ENCODE measurements at places on chromosomes 12 and 14.

GRCh38 chr12:84038242-84038641 lies 874.4 kb downstream of the SLC6A15 start:
- no peak for DNase-seq

- DNase-seq: peak; percentile 65
Measured at GRCh38 chr12:19850346-19851065, 411.2 kb downstream of the AEBP2 start.

- no peak for DNase-seq
Measured at GRCh38 chr14:34368115-34368970, 93.7 kb downstream of the SPTSSA start.

- no peak for DNase-seq
Measured at GRCh38 chr12:56521209-56521589, 421 bp upstream of the RBMS2 start.

DNA sequence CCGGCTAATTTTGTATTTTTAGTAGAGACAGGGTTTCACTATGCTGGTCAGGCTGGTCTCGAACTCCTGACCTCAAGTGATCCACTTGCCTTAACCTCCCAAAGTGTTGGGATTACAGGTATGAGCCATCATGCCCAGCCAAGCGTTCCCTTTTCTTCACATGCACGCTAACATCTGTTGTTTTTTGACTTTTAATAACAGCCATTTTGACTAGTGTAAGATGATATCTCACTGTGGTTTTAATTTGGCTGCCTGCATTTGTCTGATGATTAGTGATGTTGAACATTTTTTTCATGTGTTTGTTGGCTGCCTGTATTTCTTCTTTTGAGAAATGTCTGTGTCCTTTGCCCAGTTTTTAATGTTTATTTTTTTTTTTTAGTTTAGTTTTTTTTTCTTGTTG lies 10.2 kb upstream of the YARS2 start:
- DNase-seq: no peak

DNA sequence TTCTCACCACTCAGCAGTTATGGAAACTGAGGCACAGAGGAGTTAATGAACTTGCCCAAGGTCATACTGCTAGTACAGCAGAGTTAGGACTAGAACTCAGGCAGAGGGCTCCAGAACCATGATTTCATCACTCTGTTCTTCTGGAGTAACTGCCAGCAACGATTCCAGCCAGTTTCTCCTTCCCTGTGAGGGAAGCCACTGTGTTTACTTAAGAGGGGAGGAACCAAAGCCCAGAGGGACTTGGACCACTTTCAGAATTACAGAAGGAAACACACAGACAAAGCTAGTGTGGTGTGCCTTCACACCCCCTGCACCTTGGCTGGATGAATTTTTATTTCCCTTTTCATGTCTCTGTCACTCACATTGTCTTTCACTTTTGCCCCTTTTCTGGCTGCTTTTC lies 398.2 kb downstream of the DPF3 start:
- DNase-seq: peak; percentile 26

GRCh38 chr14:42013559-42013958 lies 406.9 kb downstream of the LRFN5 start:
- DNase-seq: peak; percentile 5

GRCh38 chr12:69008520-69008919 lies 75.5 kb upstream of the CPM start:
- no peak for DNase-seq

DNA sequence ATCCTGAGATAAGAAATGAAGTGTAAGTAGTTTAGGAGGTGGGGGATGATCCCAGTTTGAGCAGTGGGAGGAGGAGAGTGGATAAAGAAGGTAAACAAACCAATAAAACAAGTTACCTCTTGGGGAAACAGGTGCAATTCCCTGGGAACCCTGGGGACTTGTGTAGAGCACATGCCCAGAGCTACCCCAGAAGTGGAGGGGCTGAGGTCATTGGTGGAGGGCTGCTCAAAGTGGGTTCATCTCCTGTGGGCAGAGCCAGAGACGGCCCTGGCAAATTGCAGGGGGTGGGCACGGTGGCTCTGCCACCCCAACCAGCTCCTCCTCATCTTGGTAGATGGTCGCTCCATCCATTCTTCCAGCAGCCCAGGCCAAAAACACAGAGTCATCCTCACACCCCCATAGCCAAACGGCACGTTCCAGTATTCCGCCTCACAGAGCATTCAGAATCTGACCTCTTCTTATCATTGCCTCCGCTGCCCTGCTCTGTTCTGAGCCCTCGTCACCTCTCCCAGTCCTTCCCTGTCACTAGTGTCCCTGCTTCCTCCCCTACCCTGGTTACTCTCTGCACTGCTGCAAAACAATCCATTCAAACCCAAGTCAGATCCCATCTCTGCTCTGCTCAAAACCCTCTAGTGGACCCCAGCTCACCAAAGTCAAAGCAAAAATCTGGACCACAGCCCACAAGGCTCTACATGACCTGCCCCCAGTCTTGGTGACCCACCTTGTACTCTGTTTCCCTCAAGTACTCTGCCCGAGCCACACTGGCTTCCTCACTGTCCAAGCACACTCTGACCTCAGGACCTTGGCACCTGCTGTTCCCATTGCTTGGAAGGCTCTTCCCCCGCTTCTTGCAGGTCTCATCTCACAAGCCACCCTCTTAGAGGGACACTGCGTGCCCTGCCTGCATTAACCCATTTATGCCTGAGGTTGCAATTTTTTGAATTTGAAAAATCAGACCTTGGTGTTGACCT lies 5.5 kb downstream of the CYP46A1 start:
- no peak for DNase-seq

GRCh38 chr12:810671-811415 lies 58.5 kb downstream of the WNK1 start:
- DNase-seq: no peak

- DNase-seq: no peak
Measured at GRCh38 chr12:80776706-80777105, 60.0 kb downstream of the MYF5 start.

- DNase-seq: no peak
Measured at GRCh38 chr12:49283541-49284429, 11.2 kb upstream of the PRPH start.

DNA sequence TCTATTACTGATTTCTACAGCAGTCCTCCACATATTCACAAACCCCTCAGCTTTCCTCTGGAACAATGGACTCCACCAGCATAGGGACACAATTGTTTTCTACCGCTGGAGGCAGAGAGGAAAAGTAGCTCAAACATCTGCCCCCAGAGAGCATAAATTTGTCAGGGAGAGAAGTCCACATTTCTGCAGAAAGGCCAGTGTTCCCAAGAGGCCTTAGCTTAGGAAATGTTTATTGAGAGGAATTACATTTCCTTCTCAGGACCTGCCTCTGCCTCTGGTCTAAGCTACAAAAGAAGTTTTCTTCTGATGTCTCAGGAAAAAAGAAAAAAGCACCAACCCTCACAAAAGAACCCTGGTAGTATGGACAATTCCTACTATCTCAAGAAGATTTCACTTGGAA lies 217.8 kb upstream of the BMP4 start:
- DNase-seq: no peak

GRCh38 chr12:108985750-108986149 lies 35.1 kb downstream of the SVOP start:
- DNase-seq: no peak

- DNase-seq: no peak
Measured at GRCh38 chr14:48937541-48938195, 648.5 kb downstream of the RPS29 start.

DNA sequence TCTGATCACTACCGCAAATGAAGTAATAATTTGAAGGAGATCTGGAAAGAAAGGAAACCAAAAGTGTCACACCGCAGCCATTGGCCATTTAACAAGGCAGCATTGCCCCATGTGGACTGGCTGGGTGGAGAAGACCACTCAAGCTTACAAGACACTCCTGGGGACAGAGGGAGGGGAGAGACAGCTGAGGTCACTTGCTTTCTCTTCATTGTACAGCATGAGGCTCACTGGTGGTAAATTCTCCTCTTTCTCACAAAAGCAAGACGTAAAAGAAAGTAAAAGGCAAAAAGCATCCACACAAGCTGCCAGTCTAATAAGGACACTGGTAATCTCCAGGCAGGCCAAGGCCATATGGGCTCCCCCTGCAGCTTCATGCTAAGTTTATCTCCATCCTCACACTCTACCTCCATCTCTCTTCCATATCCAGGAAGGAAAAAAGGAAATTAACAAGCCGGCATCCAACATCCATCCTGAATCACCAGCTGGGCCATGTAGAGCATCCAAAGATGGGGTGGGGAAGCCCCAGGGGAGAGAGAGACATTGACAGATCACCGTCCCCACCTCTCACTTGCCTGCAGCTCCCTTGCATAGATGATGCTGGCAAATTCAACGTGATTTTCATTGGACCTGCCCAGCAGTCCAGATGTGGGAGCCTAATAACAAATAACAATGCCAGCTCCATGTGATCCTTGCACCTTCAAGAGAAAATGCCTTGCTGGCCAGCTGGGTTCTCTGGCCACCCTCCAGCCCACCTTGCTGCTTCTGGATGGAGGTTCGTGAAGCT lies 100.6 kb downstream of the DPF3 start:
- peak; percentile 19 for DNase-seq

- no peak for DNase-seq
Measured at GRCh38 chr12:123270214-123271000, 1.2 kb downstream of the CDK2AP1 start.

DNA sequence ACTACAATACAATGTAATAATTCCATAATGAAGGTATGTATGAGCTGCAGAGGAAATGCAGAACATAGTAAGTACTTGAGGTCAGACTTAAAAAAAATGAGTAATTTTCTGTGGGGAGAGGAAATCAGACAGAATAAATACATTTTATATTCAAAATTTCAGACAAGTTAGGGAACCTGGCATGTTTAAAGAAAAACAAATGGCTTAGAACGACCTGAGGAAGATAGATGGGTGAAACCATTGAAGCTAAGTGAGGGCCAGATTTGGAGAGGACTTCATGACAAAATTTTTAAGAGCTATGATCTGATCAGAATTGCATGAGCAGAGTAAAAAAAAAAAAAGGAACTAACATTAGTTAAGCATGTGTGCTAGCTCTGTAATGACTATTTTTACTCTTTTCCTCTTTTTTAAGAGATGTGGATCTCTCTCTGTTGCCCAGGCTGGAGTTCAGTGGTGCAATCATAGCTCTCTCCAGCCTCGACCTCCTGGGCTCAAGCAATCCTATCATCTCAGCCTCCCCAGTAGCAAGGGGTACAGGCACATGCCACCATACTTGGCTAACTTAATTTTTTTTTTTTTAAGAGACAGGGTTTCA lies 157.6 kb upstream of the PDE3A start:
- DNase-seq: no peak

DNA sequence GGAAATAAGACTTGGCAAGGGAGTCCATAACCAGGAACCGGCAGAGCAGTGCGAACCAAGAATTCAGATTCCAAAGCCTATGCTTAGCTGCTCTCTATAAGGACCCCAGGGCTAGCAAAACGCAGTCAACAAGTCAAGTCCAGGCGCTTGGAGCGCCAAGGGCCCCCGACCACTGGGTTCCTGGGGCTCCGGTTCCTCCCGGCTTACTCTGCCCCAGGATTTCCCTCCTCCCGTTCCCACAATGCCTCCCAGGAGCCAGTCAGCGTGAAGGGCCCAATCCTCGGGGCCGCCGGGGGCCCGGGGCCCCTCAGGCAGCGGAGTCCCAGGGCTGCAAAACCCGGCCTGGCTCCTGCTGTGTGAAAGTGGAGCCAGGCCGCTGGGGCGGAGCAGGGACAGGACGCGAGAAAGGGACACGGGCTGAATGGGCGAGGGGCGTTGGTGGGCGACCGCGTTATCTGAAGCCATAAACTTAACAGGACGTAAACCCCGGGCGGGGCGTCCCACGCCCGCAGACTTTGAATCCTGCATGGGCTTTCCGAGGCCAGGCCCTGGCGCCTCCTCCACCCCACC lies 1.5 kb downstream of the KRT8 start:
- no peak for DNase-seq

GRCh38 chr14:71060274-71060673 lies 153.0 kb downstream of the PCNX1 start:
- no peak for DNase-seq

DNA sequence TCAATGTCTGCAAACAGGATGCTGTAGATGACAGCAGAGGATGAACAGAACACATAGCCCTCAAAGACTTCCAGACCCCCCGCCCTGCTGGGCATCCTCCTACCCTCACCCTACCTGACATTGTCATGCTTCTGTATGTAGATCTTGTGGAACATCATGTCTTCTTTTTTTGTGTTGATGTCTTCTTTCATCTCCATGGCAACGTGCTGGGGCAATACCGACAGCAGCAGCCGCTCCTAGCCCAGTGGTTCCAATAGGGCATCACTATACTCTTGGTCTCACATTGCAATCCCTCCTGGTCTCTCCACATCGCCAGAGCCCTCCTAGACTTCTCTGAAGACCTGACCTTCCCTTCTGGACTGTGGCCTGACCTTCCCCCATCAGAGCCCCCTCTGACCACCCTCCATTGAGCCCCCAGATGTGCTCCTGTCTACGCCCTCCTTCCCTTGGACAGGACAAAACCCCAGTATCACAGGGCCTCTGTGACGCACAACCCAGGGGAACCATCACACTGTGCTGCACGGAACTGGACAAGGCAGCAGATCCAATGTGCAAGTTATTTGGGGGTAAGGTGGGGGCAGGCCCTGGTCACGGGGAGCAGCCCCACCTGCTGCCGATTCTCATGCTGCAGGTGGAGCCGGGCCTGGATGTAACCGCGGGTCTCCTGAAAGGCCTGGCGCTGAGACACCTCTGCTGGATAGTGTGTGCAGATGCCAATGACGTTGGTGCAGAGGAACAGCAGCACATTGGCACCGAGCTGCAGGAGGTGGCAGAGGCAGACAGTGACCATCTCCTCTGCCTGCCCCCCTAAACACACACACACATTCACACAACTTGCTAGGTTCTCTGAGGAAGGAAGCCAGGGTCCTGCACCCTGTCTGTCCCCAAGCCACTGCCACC lies 11.1 kb downstream of the ADCY6 start:
- DNase-seq: no peak

All from spinal cord (tissue), 10 donors.